Glutamatergic neuron (in vitro differentiated cells): ENCODE measurements at places on chromosomes 5 and 9. TPM values are rescaled to one million over a fixed set of nuclear protein-coding genes. Genes with fewer than 3 reads are reported as not detected.

CKMT2 gene
- 0.81 TPM for total RNA-seq

IL17B gene
- total RNA-seq = 0.88 TPM

- DNase-seq = no peak
Measured at GRCh38 chr9:126703002-126703865, 89.5 kb downstream of the LMX1B start.

- DNase-seq = no peak
Measured at GRCh38 chr5:122412966-122413365, 100.9 kb downstream of the SNCAIP start.

KCNMB1 gene
- 0.29 TPM for total RNA-seq

- no peak for DNase-seq
Measured at GRCh38 chr5:73119451-73120157, 771 bp upstream of the TMEM171 start.

SNX30 gene
- total RNA-seq = 41.7 TPM

GRCh38 chr5:43687275-43687674 lies 84.3 kb downstream of the NNT start:
- no peak for DNase-seq

DNA sequence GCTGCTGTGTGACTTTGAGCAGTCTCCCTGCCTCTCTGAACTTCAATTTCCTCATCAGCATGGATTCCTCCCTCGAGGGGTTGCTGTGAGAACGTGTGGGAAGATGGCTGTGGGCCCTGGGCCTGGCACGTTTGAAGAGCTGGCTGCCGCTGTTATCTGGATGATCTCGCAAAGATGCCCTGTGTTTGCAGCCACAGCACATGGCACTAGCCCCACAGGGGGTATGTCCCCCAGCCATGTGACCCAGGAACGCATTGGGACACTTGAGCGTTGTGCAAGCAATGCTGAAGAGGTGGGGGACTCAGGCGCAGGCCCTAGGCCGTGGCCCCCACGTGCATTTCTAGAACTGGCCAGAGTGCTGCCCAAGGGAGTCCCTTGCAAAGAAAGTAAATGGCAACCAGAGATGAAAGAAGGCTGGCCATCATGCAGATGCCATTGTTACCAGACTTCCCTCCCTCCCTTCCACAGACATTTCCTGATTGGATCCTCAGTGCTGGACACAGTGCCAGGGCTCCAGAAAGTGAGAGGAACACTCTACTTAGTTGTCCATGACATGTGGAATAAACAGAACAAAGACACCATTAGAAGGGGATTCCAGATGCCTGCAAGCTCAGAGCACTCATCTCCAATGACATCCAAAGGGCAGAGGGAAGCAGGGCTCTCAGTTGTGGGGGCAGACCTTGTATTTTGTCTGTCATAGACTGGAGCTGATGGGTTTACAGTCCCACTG lies 65.1 kb upstream of the NEURL1B start:
- DNase-seq = no peak

TGFBI gene
- 2.3 TPM for total RNA-seq

TMEM215 gene
- 0.27 TPM for total RNA-seq

CTNND2 gene
- total RNA-seq = 134 TPM

DNA sequence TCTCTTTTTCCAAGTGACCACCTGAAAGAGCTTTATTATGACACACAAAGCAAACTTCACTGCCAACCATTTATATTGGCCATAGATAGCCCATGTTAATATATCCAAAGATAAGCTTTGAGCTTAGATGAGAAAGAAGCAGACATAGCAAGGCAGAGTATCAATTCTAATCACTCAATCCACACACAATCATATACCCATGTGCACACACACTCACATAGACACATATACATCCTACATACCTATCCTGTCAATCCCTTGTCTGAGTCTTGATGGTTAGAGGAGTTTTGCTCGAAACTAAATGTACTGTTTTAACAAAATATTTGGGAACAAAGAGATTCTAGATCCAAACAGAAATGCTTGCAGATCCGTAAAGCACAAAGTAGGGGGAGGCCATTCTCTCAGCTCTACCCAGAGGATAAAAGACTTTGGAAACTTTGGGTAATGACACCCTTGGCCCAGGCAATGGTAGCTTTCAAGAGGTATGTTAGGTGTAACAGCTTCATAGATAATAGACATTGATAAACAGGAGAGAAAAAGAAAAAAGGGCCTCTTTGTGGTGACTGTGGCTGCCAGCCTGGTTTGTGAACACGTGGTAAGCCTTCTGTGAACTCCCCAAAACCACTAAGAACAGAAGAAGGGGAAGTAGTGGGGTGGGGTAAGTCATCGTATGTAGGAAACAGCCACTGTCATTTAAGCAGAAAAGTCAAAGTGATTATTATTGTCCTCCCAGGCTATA lies 121.6 kb downstream of the TLR4 start:
- DNase-seq = no peak

- DNase-seq = no peak
Measured at GRCh38 chr9:17580119-17580518, 1.3 kb downstream of the SH3GL2 start.

DNA sequence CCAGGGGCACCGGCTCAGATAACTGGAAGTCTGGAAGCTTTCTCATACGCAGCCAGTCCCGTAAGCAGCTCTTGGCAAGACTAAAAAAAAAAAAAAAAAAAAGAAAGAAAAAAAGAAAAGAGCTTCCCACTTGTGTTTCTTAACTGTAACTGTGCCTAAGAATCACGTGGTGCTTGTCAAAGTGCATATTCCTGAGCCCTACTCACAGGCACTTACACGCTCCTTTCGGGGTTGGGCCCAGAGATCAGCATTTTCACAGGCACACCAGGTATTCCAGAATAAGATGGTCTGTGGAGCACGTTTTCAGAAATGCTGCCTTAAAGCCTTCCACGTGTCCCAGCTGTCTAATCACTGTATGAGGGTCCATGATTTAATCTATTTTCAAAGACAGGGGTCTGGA lies 22.6 kb upstream of the SH3GL2 start:
- no peak for DNase-seq

DNA sequence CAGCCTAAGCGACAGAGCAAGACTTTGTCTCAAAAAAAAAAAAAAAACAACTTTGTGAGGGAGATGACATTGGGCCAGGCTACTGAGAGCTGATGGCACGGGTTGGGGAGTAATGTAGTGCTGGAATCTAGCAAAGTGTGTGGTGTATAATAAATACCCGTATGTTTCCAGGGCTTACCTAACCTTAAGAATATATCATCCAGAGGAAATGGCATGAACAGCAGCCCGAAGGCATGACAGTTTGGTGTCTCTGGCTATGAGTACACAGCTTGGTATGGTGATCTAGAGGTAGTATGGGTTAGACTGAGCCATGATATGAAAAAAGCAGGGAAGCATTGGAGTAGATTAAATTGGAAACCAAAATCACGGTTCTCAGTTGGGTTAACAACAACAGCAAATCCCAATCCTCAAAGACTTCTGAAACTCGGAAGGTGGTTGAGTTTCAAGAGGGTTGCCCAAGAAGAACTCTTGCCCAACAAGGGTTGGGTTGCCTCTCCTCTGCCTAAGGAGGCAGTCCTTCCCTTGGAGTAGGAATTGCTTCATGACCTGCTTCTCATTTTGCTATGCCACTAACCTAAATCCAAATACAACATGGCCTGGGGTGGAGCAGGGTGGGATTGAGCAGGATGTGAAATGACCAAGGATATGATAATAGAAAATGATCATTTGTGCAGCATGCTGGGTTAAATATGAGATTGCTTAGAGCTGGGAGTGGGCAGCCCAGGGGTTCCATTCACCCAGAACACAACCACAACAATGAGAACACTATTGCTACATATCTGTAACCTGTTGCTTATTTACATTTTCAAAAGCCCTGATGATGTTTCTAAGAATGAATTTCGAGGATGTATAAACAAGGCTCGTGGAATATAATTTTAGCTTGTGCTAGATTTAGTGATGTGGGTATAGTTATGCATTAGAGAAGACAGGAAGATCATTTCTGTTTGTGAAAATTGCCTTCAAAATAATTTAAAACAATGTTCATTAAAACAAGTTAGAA lies 64.6 kb upstream of the ZFR start:
- DNase-seq = no peak

DNA sequence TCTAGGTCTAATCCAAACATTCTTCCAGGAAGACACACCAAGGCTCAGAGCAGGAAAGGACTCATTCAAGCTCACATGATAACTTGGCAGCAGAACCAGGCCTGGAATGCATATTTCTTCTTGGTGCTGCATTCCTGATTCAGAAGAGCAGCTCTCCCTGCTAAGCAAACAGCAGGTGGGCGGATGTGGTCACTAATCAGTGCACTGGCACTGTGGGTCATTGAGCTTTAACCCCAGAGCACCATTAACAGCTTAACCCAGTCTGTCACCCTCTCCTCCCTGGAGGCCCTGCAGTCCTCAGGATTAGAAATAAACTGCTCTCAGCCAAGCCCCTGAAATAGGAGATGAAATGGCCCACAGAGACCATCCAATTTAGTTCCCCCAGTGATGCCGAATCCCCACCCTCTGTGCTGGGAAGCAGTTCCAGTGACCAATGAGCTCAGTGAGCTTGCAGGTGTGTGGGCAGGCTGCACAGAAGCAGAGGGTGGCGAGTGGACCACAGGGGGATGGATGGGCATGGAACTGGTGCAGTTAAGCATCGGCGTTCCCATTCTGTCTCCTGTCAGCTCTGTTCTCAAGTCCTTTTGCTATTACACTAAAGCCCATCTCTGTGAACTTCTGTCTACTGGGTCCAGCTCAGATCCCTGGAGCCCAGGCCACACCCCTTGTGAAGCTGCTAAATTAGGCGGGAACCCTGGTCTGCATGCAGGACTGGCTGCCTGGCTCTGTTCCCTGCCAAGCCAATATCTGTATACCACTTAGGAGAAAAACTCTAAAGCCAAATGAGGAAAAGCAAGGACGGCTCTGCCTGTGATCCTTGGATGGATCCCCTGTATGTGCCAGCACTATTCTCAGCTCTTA lies 16.6 kb upstream of the MEGF9 start:
- peak; percentile 43 for DNase-seq
